ENCODE measurements at places on chromosomes 4 and X.
A peak's percentile ranks its signal among the peaks of the same experiment; 100 is the strongest.

DNA sequence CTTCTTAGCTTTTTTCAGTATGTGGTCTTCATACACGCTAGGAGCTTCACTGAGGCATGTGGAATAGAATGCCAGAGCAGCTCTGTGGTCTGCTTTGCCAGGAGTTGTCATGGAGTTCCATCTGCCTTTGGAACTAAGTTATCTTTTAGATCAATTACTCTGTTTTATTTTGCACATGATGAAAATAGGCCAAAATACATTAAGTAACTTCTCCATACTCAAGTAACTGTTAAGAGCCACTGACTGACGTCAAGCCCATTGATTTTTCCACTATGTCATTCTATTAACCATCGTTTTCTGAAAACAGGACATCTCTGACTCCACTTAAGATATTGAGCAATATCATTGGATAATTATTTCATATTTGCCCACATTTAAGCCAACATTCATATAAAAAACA, 415.1 kb upstream of the MAD2L1 start:
- H3K27ac ChIP-seq, result no peak overlapping the region
- no peak overlapping the region for H3K4me3 ChIP-seq
- DNase-seq, result no peak
- no peaks in the 10 kb centered on the region for H3K36me3 ChIP-seq
- no peaks in the 10 kb centered on the region for H3K4me1 ChIP-seq
- H3K27me3 ChIP-seq, result no peaks in the 10 kb centered on the region

DNA sequence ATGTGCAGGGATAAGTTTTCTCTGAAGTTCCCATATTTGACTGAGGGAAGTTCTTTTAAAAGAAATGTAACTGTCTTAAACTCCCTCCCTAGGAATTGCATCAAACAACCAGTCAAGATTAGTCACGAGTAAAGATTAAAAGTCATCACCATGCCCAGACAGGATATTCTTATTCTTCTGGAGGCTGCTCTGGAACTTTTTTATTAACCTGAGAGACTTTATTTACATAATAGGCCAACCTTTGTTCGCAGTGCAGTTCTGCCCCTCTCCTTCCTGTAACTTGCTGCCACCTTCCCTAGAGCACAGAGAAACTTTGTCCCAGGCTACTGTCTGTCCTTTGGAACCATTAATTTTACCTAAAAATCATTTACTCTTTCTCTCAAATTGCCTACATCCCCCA, 9.8 kb upstream of the HERC3 start:
- no peaks in the 10 kb centered on the region for H3K4me1 ChIP-seq
- no peak for DNase-seq
- no peak overlapping the region for H3K4me3 ChIP-seq
- no peaks in the 10 kb centered on the region for H3K27me3 ChIP-seq
- H3K36me3 ChIP-seq, result no peaks in the 10 kb centered on the region
- no peak overlapping the region for H3K27ac ChIP-seq

- peaks cover 12% of the 10 kb centered on the region for H3K4me1 ChIP-seq
- no peaks in the 10 kb centered on the region for H3K36me3 ChIP-seq
- no peak for DNase-seq
- H3K4me3 ChIP-seq, result no peak overlapping the region
Observed at GRCh38 chr4:2400841-2401609, 17.4 kb downstream of the ZFYVE28 start.

- no peak overlapping the region for H3K27ac ChIP-seq
- H3K4me3 ChIP-seq, result peak overlapping the region; percentile 43
- H3K27me3 ChIP-seq, result no peaks in the 10 kb centered on the region
- no peaks in the 10 kb centered on the region for H3K36me3 ChIP-seq
- H3K4me1 ChIP-seq, result no peaks in the 10 kb centered on the region
- peak; percentile 42 for DNase-seq
Observed at GRCh38 chrX:74420196-74421035, 877 bp upstream of the SLC16A2 start.

DNA sequence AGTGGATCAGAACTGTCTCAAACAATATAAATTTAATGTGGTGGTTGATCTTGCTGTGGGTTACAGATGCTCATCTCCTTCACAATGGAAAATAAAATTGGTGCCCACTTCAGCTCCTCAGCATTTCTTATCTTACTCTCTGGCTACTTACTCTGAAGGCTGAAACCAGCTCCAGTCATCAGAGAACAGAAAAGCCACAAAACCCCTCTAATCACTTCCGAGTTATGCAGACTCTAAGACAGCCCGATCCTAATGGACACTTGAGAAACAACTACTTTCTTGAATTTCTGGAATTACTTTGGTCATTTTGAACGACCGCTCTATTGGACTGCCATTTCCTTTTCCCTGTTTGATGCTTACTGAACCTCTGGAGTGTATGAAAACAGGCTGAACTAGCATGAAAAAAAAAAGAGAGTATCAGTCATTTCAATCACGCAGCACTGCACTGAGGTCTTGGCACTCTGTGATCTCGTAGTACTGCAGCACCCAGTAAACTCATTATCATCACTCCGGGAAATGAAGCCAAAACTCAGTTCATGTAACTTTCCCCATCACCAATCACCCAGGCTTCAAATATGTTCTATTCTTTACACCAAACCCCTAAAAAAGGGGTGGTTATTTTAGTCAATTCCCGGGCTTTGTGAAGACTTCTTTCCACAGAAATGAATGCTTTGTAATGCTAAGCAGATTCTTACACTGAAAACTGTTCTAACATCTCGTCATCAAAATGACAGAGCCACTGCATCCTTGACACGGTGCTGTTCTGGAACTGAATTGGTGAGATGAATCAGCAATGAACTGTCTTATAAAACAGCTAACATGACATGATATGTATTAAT, 54.5 kb downstream of the TSPAN5 start:
- no peak for DNase-seq
- H3K27ac ChIP-seq, result no peak overlapping the region
- H3K4me1 ChIP-seq, result peaks cover 3% of the 10 kb centered on the region
- no peaks in the 10 kb centered on the region for H3K36me3 ChIP-seq

GRCh38 chr4:14877246-14878225, 124.7 kb upstream of the CPEB2 start:
- no peak overlapping the region for H3K4me3 ChIP-seq
- H3K4me1 ChIP-seq, result no peaks in the 10 kb centered on the region
- H3K27ac ChIP-seq, result no peak overlapping the region
- no peaks in the 10 kb centered on the region for H3K36me3 ChIP-seq

GRCh38 chrX:24080704-24081103, 25.9 kb downstream of the EIF2S3 start:
- no peak for DNase-seq
- H3K4me1 ChIP-seq, result no peaks in the 10 kb centered on the region
- no peaks in the 10 kb centered on the region for H3K36me3 ChIP-seq
- H3K27ac ChIP-seq, result no peak overlapping the region

DNA sequence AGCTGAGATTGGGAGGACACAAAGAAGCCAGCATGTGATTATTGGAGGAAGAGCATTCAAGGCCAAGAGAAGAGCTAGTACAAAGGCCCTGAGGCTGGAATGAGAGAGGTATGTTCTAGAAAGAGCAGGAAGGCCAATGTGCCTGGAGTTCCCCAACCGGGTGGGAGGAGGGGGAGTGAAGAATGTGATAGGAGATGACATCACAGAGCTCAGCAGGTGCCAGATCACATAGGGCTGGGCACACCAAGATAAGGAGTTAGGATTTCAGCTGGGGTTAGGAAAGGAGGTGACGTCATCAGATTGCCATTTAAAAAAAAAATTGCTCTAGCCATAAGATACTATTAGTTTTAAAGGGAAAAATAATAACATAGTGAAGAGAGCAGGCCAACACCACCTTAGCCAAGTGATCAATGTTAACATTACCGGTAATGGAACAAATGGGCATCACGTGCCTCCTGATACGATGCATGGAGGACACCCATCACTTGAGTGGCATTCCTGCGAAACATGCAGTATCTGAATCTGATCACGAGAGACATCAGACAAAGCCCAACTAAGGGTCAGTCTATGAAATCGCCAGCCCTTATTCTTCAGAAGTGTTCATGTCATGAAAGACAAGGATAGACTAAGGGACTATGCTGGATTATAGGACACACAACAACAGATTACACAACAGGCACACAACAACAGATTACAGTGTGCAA, 344.3 kb downstream of the BCOR start:
- no peaks in the 10 kb centered on the region for H3K27me3 ChIP-seq
- no peaks in the 10 kb centered on the region for H3K36me3 ChIP-seq
- H3K4me1 ChIP-seq, result peaks cover 47% of the 10 kb centered on the region
- H3K4me3 ChIP-seq, result no peak overlapping the region
- peak overlapping the region; percentile 93 for H3K27ac ChIP-seq

All from endothelial cell of umbilical vein (primary cell).